ENCODE measurements at places on chromosomes 6 and 20. TPM values are rescaled to one million over a fixed set of nuclear protein-coding genes. Genes with fewer than 3 reads are reported as not detected.

GRCh38 chr20:23043376-23043775 lies 6.1 kb downstream of the THBD start:
- DNase-seq: no peak

- no peak for DNase-seq
Measured at GRCh38 chr20:59000326-59000725, 6.7 kb downstream of the CTSZ start.

- no peak for DNase-seq
Measured at GRCh38 chr6:37688078-37688850, 9.4 kb downstream of the MDGA1 start.

The PGC gene
- not detected for total RNA-seq

The HLA-DPA1 gene
- total RNA-seq: 83.7 TPM

The AVP gene
- not detected for total RNA-seq

The C6orf132 gene
- total RNA-seq: 2.5 TPM
